ENCODE measurements at places on chromosomes 12 and 14.

- no peak for DNase-seq
Measured at GRCh38 chr12:5416571-5416970, 15.3 kb upstream of the NTF3 start.

GRCh38 chr14:72598306-72598705 lies 295.6 kb downstream of the DPF3 start:
- DNase-seq, result no peak

DNA sequence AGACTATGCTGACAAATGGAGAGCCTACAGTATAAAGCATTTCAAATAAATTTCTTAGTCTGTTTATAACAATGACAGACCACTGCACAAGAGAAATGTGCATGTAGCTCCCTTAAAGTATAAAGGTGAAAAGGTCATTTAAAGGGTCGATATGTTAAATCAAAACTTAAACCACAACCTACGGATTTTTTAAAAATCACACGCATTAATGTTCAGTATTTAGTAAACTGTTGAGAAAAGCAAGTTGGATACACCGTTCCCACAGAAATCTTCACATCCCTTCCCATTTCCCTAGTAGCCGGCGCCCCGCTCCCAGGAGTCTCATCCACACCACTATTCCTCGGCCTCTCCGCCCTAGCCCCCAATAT lies 614 bp downstream of the FKBP3 start:
- DNase-seq, result no peak

GRCh38 chr12:112305951-112306350 lies 76.3 kb downstream of the HECTD4 start:
- no peak for DNase-seq

GRCh38 chr12:109701064-109701463 lies 12.6 kb upstream of the FAM222A start:
- no peak for DNase-seq

DNA sequence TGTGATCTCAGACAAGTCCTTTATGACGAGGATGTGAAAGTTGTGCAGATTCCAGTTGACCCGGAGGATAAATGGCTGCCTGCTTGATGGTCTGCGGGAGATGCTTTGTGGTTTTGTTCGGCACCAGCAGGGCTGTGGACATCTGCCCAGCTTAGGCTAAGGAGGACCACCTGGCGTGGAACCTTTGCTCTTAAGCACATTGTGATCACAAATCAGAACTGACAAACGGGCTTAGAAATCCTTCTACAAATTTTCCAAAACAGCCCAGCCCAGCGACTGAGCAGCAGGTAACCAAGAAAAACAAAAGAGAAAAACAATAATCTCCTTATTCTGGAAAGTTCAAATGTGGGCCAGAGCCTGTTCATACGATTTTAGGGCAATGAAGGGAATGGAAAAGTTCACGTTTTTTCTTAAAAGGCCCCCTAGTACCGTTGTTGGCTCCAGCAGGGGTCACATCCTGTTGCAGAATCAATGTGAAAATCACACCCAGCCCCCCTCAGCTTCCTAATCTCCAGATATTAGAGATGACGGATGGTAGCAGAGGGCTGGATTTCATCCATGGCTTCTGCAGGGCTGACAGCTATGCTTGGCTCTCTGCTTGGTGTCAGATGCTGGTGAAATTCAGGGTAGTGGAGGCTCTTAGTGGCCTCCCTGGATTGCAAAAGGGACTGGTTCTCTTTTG lies 81.1 kb upstream of the RFLNA start:
- DNase-seq, result peak; percentile 48

DNA sequence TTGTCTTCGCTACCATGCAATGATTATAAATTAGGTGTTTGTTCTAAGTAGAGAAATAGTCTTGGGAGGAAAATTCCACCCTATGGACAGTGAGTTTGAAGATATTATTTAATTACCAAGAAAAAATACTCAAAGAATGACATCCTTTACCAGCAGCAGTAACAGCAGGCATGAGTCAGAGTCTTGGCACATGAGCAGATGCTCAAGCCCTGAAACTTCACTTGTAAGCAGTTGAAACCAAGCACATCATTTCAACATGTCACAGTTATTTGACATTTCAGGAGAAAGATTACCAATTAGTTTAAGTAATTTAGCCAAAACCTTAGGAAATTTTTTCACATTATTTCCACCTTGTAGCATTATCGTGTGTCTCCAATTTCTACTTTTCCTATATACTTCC lies 99.2 kb downstream of the C12orf50 start:
- peak; percentile 46 for DNase-seq

DNA sequence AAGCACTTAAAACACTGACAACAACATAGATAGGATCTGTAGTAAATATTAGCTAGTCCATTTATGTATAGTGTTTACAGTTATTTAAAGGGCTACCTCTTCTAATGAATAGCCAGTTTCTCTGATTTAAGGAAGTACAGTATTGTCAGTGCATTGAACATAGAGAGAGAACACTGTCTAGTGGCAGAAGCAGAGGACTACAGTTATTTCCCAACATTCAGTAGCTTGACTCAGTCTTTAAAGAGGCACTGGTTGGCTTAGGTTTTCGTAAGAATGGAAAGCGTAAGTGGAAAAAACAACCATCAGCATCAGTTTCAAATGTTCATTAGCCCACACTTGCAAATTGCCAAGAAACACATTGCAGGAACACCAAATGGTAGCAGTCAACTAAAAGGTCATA lies 125.0 kb upstream of the HMGA2 start:
- DNase-seq, result no peak

DNA sequence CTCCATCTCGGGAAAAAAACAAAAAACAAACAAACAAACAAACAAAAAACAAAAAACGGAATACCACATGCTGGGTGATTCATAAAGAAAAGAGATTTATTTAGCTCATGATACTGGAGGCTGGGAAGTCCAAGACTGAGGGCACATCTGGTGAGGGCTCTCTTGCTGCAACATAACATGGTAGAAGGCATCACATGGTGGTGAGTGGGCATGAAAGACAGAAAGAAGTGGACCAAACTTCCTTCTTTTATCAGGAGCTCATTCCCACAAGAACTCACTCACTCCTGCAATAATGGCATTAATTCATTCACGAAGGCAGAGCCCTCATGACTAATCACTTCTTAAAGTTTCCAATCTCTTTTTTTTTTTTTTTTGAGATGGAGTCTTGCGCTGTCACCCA lies 8.0 kb upstream of the LGMN start:
- DNase-seq, result no peak

DNA sequence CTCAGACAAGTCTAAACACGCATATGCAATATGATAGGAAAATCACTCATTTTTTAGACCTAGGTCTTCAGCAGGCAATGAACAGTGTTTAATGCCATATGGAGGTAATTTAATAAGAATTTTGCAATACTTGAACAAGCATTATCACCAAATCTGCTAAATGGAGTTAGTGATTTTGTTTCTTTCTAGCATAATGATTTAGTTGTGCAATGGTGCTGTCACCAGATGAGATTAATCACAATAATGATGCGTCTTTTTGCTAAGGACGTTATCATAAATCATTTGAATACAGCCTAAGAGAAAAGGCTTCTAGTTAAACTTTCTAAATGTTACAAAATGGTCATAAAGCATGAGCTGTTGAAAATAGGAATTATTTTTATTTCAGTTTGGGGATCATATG lies 170.0 kb upstream of the SLC16A7 start:
- DNase-seq, result no peak

DNA sequence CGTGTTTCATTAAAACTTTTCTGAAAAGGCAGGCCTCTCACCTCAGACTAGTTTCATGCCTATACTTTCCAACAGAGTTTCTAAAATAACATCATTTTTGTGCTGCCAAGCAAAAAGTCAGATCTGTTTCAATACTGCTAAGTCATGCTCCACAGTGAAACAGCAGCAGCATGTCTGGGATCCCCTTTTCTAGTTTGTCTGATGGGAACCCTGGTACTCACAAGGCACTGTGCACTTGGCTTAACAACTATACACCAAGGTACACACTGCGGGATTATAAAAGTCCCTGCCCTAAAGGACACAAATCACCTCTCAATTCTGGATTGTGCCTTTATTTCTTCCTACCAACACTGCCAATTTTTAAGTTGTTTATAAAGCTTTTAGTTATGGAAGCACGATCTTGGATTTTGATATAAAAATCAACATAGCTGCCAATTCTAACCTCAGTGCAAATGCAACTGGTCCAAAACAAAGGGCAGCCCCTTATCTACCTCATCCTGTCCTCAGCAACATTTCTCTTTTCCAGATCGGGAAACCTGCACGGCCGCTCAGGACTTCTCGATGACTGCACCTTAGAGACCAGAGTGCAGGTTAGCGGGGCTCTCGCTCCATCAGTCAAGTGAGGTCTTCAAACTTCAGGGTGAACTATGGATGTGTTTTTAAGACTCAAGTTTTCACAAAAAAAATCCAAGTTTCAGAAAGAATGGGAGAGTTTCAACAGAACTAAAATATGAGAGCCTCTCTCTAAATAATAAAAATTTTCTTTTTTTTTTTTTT lies 1.7 kb upstream of the EIF5 start:
- no peak for DNase-seq

GRCh38 chr12:79482921-79483320 lies 207.8 kb downstream of the PAWR start:
- DNase-seq, result no peak

- DNase-seq, result peak; percentile 92
Measured at GRCh38 chr14:89701211-89702043, 253.1 kb downstream of the EFCAB11 start.

DNA sequence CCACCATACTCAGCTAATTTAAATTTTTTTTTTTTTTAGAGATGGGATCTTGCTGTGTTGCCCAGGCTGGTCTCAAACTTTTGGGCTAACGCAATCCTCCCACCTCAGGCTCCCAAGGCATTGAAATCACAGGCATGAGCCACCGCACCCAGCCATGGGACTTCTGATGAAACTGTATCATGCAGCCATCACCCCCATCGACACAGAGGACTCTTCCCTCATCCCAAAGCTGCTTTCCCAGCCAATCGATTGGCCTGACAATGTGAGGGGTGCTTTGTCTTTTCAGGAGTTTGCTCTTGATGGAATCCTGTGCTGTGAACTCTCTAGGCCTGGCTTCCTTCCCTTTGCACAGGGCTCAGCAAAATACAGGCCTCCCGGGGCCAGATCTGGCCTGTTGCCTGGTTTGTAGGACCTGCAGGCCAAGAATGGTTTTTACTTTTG lies 59.6 kb upstream of the NCOR2 start:
- peak; percentile 85 for DNase-seq

- DNase-seq, result no peak
Measured at GRCh38 chr14:36582011-36582873, at the start of gene NKX2-8. NKX2-8 (minus strand) TSS chr14:36582614; CDS start chr14:36582389, 225 bp downstream.

- no peak for DNase-seq
Measured at GRCh38 chr12:98939350-98939749, 294.3 kb downstream of the APAF1 start.

DNA sequence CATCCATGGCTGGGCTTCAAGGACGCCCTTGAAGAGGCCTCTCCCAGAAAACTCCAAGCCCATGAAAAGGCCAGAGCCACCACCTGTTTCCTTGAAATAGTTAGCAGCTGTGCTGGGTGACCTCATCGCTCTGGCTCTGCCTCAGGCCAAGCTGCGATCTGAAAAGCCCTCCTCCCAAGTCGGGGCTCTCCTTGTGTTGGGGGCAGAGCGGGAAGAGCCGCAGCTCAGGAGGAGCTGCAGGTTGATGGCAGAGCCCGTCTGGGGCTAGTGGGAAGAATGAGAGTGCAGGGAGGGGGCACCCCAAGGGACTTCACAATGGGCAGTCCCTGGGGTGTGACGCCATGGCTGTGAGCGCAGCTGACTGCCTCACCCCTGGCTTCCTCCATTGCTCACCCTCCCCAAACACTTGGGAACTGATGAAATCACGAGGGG lies 50.0 kb upstream of the STON2 start:
- peak; percentile 92 for DNase-seq

- no peak for DNase-seq
Measured at GRCh38 chr14:97641827-97642226, 844.6 kb downstream of the VRK1 start.

DNA sequence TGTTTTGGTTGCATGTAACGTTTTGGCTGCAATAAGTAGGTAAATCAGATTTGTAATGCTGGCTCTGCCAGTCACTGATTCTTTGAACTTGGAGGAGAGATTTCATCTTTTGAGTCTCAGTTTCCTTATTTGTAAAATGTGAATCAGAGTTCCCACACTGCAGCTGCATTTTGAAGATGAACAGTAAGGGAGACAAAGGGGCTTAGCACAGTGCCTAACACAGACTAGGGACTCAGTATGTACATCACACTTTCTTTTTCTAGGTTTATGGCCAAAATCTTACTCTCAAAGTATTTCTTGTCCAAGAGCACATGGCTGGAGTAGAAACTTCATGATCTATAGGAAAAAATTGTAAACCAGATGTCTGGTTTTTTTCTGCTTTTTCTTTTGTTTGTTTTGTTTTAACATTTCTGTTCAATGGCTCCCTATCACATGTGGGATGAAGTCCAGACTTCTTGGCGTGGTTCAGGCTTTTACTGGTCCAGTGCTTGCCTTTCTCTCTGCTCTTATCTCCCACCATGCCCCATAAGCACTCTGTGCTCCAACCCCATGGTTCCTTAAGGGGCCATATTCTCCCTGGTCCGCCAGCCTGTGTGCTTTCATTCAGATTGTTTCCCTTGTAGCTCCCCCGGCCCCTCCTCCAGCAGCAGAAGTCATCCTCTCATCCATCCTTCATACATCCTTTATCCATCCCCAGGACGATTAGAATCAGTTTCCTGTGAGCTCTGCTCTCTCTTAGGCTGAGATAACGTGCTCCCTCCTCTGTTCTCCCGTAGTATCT lies 58.0 kb downstream of the SYNE2 start:
- DNase-seq, result no peak

- DNase-seq, result no peak
Measured at GRCh38 chr12:110077800-110078199, 29.5 kb upstream of the C12orf76 start.

DNA sequence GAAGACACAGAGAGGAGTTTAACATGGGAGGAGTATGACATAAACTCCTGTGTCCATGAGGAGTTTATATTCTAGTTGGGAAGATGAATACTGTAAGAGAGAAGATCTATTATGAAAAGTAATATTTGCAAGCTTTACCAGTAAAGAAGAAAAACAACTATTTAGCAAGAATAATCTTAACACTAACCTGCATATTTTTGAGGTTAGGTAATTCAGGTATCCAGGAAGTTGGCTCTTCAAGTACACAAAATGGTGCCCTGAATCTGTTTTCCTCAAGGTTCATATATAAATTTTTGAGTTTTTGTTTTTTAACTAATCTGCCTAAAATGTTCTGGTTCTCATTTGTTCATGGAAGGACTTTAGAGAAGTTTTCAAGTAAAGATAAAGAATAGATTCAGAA lies 33.9 kb upstream of the KCNMB4 start:
- no peak for DNase-seq

DNA sequence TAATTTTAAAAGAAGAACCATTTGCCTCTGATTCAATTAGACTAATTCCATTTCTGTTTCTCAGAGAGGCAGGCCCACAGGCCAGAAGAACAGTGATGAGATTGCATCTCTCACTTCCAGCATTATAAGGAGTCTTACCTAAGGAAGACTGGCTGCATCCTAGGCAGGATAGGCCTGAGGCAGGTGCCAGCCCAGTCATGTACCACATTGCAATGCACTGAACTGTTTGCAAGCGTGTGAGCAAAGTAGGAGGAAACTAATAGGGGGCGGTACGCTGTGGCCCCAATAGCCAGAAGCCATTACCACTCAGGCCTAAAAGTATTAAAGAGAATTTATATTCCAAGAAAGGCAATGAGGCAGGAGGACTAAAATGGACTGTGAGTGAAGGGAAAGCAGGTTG lies 12.1 kb upstream of the CNIH1 start:
- no peak for DNase-seq

Data from femur (tissue), 1 donor.